ENCODE measurements at places on chromosomes 3 and 15. TPM values are rescaled to one million over a fixed set of nuclear protein-coding genes. Genes with fewer than 3 reads are reported as not detected.

Gene ZBTB38
- 78.5 TPM for total RNA-seq

Gene WNT5A
- total RNA-seq = 84.9 TPM

Gene MME
- 160 TPM for total RNA-seq

Gene C3orf80
- 0.53 TPM for total RNA-seq

Gene ZCWPW2
- total RNA-seq = 1.1 TPM

Gene DGKG
- total RNA-seq = 2.3 TPM

Gene SLC24A5
- total RNA-seq = 0.18 TPM

Gene PDZRN3
- total RNA-seq = 53.7 TPM

Gene IMPG2
- 0.70 TPM for total RNA-seq

Gene CCDC33
- total RNA-seq = 2.9 TPM

Gene ITPKA
- total RNA-seq = 0.47 TPM

Gene MESP2
- 0.41 TPM for total RNA-seq

Gene ALDH1L1
- 32.5 TPM for total RNA-seq

Gene CLRN1
- not detected for total RNA-seq

Gene BSN
- 1.5 TPM for total RNA-seq

Gene DNAH1
- total RNA-seq = 13.1 TPM

Gene ANKDD1A
- 6.9 TPM for total RNA-seq

Gene CCR3
- total RNA-seq = 0.47 TPM

Gene TGM5
- total RNA-seq = not detected

Gene ATP2B2
- 1.6 TPM for total RNA-seq

Gene CLDN1
- 36.4 TPM for total RNA-seq

Gene COL6A6
- total RNA-seq = 10.6 TPM

Gene FANCI
- total RNA-seq = 15.5 TPM

Gene SCAANT1
- total RNA-seq = not detected

Gene EFHB
- total RNA-seq = 1.5 TPM

Gene PRSS50
- total RNA-seq = 0.99 TPM

Gene PARP15
- 1.6 TPM for total RNA-seq

Gene P2RY12
- total RNA-seq = 2.5 TPM

Gene FOXB1
- not detected for total RNA-seq

Gene PLCH1
- total RNA-seq = 8.1 TPM

Gene NUDT16
- total RNA-seq = 26.6 TPM

Gene CHRD
- total RNA-seq = 32.6 TPM

Gene SHC4
- total RNA-seq = 2.0 TPM

Gene IL12A
- total RNA-seq = 2.5 TPM

Gene ZDHHC23
- 10.6 TPM for total RNA-seq

Gene ETV5
- total RNA-seq = 24.5 TPM

Gene LPCAT4
- 10.2 TPM for total RNA-seq

Gene TIMP4
- 2.0 TPM for total RNA-seq

Gene LYZL4
- total RNA-seq = not detected

Gene CTXND1
- 5.2 TPM for total RNA-seq

Gene ROBO2
- total RNA-seq = 61.7 TPM

Gene TRIM71
- 6.9 TPM for total RNA-seq

Gene PTX3
- total RNA-seq = 5.1 TPM

Gene FHIT
- 19.4 TPM for total RNA-seq

Gene HRG
- 0.88 TPM for total RNA-seq

Gene RASGRP1
- total RNA-seq = 12.7 TPM

Gene WDR73
- 38.4 TPM for total RNA-seq

Gene SOX14
- total RNA-seq = not detected
